ENCODE measurements at places on chromosomes 3 and 15. TPM values are rescaled to one million over a fixed set of nuclear protein-coding genes. Genes with fewer than 3 reads are reported as not detected.
A peak's percentile ranks its signal among the peaks of the same experiment; 100 is the strongest.

- DNase-seq = peak; percentile 38
These were observed at the start of gene ERC2 for GRCh38 chr3:56468184-56469106. ERC2 (minus strand) TSS chr3:56468467.

DNA sequence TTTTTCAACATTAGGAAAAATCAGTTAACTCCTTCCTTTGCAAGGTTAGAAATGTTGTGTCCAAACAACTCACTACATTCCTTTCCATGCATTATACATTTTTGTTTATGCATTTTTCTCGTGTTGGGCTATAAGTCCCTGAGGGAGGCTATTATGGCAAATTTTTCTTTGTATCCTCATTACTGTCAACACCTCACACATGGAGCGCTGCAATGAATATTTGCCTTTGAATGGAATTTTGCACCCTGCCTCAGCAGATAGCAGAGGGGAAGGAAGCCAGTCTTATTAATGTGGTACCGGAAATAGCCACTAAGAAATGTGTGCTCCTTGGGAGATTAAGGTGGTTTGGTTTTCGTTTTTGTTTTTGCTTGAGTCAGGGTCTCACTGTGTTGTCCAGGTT lies 134.7 kb downstream of the THSD4 start:
- no peak for DNase-seq

GRCh38 chr3:188007897-188008296 lies 146.1 kb upstream of the LPP start:
- DNase-seq = no peak

GRCh38 chr15:36479200-36479896 lies 100.1 kb upstream of the CDIN1 start:
- no peak for DNase-seq

GRCh38 chr3:39548282-39548681 lies 80.8 kb downstream of the MOBP start:
- DNase-seq = no peak

DNA sequence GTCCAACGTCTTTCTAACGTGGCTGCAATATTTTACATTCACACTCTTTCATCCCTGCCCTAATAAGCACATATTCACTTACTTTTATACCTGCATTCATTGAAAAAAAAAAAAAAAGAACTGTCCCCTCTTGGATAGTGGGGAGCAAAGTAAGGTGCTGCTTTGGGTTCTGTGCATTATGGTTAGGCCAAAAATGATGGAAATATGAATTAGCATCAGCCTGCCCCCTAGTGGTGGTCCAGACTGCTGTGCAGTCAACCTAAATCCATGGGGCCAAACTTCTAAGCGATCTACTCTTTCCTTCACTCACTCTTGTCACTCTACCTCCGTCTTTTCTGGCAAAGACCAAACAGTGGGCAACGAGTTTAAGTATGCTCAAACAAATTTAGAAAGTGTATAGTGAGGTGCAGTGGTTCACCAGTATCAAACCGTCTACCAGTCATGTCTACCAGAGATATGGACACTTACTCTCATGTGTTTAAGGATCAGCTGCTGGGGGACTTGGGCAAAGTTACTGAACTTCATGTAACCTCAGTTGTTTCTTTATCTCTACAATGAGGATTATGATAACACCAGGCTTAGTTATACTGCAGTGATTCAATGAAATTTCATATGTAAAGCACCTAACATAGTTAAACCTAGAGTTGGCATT lies 61.5 kb upstream of the GRM7 start:
- DNase-seq = peak; percentile 7

DNA sequence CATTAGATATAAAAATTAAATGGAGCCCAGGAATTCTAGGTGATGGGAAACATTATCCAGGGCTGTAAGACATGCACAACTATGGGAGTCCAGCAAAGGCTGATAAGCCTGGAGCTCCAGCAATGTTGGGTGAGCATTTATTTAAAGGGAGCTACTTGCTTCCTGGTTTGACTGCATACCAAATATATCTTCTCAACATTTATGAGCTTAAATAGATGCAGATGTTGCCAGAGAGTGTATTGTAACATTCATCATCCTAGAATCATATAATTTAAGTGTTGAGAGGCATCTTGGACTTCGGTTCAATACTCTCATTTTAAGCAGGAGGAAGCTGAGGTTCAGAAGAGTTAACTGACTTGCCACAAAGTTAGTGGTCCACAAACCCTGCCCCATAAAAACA lies 12.2 kb upstream of the POLR2M start:
- DNase-seq = no peak

GRCh38 chr15:58548308-58549012 lies 116.7 kb downstream of the LIPC start:
- DNase-seq = no peak

- peak; percentile 35 for DNase-seq
These were observed 452.2 kb downstream of the IL5RA start for GRCh38 chr3:2657971-2658370.

GRCh38 chr15:76162036-76162398 lies 102.2 kb downstream of the TMEM266 start:
- no peak for DNase-seq

- no peak for DNase-seq
These were observed 329.2 kb downstream of the GRM7 start for GRCh38 chr3:7190095-7190494.

- no peak for DNase-seq
These were observed 135.5 kb upstream of the ZPLD1 start for GRCh38 chr3:102299125-102299877.

DNA sequence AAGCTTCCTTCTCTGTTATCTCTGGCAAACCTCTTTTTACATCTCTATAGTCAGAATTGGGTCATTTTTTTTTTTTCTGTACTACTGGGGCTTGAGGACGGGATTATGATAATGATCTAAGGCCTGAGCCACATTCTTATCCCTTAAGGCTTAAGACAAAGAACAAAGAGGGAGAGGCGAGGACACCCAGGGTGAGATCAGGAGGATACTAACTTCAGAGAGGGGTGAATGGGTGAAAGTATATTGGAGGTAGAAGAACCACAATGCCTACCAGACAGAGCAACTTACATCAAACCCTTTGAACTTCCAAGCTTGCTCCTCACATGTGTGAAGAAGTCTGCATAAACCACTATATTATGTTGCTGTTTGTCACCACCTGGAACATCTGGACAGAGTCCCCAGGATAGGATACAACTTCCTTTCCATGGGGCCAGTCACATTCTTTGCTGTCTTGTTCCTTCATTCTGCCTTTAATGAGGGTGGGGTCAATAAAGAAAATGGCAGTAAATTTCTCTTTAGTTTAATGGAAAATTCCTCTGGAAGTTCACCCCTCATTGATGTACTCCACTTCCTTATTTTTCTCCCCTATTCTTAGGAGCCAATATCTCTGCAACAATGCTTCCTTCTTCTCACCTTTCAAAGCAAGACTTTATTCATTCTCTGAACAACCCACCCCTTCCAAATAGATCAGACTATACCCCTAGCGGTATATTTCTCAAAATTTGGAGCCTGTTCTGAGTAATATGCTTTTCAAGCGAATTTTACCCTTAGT lies 9.1 kb upstream of the PDCD6IP start:
- DNase-seq = no peak

- DNase-seq = peak; percentile 32
These were observed 75.1 kb downstream of the CCK start for GRCh38 chr3:42190701-42191442.

GRCh38 chr15:87576486-87577176 lies 679.9 kb downstream of the NTRK3 start:
- DNase-seq = no peak

- no peak for DNase-seq
These were observed 78.6 kb downstream of the MYLK start for GRCh38 chr3:123805504-123805903.

The TOP2B gene
- total RNA-seq = 45.3 TPM

The COL7A1 gene
- total RNA-seq = 7.0 TPM

The LINGO1 gene
- total RNA-seq = not detected

The ARIH2 gene
- 82.2 TPM for total RNA-seq

The ZIC4 gene
- 0.21 TPM for total RNA-seq

The GOLGA6L4 gene
- not detected for total RNA-seq

The EPHA6 gene
- 7.3 TPM for total RNA-seq

The MUC20 gene
- 0.17 TPM for total RNA-seq
